ENCODE measurements at places on chromosomes 7 and 10. TPM values are rescaled to one million over a fixed set of nuclear protein-coding genes. Genes with fewer than 3 reads are reported as not detected.

Gene ZNRF2
- total RNA-seq = 13.4 TPM

Gene HOXA1
- 0.68 TPM for total RNA-seq

Gene AKR1C4
- total RNA-seq = not detected

Gene ANKRD30A
- total RNA-seq = not detected

Measured in dermis blood vessel endothelial cell (primary cell).